CD4-positive, alpha-beta T cell (primary cell): ENCODE measurements at places on chromosomes 13 and 19.

DNA sequence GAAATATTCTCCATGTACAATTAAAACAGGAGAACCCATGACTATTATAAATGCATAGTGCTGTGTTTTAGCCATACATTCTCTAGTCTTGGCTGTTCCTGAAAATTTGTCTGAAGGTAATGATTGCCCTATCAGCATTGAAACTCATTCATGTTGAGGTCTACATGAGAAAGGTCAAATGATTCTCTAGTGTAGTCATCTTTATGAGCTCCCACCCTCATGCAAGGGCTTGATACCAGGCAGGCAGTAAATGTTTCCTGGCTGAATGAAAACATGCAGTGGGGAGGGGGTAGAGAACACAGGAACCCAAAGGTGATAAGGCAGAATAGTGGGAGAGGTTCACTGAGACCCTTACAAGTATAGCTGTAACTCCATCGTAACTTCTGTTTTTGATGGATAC, 424.3 kb downstream of the COG6 start:
- DNase-seq, result no peak

DNA sequence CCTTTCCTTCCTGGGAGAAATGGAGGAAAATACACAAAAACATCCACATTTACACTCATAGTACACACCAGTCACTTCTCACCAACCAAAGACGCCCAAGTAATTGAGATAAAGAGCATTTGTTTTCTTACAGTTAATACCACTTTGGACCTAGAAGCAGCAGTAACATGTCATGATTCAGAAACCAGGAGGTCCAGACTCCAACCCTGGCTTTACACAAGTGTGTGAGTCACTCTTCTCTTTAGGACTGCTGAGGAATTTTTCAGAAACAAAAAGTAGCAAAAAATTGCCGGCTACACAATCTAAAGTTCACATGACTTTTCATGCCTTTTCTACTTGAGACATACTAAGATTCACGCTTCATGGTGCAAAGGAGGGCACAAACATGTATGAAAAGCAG, 42.1 kb downstream of the TUBGCP3 start:
- no peak for DNase-seq

GRCh38 chr19:55391702-55392615, 6.2 kb downstream of the RPL28 start:
- DNase-seq, result no peak

GRCh38 chr13:89784161-89784809, 1563.2 kb upstream of the MIR17HG start:
- DNase-seq, result no peak

DNA sequence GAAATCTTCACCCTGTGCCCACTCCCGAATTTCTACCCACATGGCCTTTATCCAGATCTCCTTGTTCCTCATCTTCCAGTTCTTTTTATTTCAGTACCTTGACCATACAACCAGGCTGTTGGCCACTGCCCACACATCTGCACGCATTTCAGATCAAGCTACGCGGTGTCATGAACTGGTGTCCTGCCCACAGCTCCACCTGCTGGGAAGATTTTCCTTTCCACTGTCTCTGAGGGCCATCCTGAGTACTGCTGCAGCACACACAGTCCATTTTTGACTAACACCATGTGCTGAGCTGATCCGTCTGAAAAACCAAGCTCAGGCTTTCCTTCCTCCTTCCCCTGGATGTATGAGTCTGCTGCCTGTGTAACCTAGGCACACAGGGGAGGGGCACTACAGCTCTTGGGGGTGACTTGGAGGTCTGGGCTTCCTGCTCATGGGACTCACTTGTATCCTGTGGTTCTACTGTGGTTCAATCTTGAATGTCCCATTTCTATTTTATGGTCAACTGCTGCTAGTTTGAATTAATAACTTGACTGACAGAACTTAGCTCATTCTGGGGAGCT, 71.9 kb downstream of the WASF3 start:
- DNase-seq, result no peak

DNA sequence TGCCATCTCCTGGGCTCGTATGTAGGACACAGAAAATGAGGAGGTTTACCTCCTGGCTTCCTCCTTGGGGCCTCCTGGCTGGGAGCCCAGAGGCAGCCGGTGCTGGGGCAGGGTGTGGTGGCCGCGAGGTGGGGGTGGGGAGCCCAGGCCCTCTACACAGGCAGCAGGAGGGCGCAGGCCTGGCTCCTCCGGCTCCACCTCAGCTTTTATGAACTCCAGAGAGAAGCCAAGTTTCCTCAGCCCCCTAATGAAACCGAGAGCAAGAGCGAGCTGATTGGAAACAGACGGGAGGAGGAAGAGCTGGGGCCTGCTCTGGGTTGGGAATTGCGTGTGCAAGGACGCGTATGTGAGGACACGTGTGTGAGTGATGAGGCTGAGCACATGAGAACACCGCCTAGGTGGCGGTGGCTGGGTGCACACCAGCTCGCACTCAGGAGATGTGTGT, 23.1 kb downstream of the LYL1 start:
- DNase-seq, result no peak

- no peak for DNase-seq
These were observed 109.7 kb downstream of the HSPH1 start for GRCh38 chr13:31051999-31052398.

DNA sequence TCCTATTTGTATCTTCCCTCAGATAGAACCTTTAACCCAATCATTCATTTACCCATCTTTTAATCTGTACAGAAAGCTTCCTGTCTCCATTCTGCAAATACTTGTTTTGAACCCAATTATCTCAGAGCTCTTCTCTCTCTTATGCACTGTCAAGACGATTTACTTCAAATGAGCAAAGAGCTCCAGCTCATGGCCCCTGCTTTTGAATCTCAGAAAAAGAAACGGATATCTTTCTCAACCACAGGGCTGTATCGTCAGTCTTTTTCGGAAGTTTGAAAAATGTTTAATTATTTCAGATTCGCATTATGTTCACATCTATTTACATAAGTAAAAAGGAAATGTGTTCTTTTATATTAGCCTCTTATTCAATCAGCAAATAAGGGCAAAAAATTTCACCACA, 322.7 kb upstream of the NBEA start:
- DNase-seq, result no peak

DNA sequence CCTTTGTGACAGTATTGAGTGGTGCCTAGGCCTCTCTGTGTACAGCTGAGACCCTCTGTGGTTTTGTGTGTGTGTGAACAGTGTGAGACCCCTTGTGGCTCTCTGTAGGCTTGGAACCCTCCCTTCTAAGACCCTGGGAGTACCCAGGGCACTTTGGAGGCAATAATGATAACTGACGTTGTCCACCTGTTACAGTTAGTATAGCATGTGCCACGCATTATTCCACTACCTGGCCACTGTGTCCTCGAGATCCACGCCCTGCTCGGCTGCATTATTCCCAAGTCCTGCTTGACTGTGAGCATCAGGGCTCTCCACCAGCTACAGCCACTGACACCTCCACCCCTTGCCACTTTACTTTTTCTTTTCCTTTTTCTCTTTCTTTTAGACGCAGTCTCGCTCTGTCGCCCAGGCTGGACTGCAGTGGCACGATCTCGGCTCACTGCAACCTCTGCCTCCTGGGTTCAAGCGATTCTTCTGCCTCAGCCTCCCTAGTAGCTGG, 2.0 kb downstream of the GRAMD1A start:
- DNase-seq, result no peak

DNA sequence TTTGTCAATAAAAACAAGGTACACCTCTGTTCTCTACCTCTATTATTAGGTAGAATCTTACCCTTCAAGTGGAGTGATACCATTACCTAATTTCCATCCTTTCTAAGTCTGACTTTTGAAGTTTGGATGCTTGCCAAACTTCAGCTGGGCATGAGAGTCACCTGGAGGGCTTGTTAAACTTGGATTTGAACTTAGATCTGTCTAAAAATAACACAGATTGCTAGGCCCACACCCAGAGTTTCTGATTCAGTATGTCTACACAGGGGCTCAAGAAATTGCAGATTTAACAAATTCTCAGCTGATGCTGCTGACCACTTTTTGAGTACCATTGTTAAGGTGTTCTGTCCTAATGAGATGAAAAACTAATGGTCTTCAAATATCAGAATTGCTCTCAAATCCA, 512.2 kb downstream of the LMO7 start:
- no peak for DNase-seq

GRCh38 chr19:15811476-15811875, 4.0 kb downstream of the OR10H1 start:
- no peak for DNase-seq

- DNase-seq, result no peak
These were observed 10.9 kb downstream of the MIR17HG start for GRCh38 chr13:91358387-91358782.

DNA sequence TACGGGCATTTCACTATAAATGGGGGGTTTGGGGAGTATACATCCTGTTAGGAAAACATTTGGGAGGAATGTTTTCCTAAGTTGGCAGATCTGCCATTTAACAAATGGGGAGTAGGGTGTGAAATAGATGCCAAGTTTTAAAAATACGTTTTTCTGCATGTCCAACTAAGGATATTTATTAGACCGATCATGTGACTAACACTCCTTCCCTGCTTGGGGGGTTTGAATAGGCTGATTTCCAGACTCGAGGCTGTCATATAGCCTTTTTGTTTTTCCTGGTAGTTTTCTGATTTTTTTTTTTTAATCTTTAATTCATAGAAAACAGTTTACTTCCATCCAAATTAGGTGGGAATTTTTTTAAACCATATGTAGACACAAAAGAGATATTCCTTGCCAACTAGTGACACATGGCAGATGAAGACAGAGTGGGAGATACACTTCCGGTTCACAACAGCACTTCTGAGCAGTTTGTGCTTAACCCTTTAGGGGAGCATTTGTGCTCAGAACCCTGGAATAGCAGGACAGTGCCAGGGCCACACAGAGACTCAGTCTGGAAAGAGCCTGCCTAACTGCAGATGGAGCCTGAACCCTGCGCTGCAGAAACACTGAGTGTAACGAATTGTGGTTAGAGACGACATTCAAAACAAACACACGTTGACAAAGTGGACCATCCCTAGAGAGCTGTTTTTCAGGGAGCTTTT, 5.6 kb upstream of the GATAD2A start:
- no peak for DNase-seq

- DNase-seq, result peak; percentile 55
These were observed 100.8 kb downstream of the STK24 start for GRCh38 chr13:98476106-98476505.

DNA sequence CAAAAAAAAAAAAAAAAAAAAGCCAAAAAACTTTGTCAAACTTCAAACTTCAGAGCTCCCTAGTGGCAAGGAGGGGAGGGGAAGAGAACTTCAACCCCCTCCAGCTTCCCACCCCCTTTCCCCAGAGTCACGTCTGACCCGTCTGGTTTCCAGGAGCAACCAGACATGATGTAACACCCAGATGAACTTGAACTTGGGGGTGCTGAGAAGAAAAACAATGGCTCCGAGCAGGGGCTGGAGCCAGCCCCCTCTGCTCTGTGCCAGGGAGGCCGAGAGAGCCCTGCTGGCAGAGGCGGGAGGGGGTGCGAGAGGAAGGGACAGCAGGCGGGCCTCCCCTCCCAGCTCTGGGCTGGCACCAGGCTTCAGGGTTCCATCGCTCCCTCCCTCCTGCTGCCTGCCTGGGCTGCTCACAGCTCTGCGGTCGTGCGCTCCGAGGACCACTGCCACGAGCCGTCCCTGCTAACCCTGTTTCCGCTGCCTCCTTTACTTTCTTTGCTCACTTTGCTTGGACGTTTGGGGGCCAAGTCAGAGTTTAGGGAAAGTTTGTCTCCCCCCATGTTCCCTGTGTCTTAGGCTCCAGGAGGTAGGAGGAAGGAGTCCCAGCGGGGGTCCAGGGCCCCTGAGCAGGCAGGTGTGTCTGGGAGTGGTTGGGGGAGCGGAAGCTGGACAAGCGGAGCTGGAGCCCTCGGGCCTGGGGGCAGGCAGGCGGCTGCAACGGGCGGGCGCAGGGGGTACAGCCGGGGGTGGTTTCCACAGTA, 11.1 kb downstream of the LYL1 start:
- DNase-seq, result no peak

- no peak for DNase-seq
These were observed 127.2 kb upstream of the MAB21L1 start for GRCh38 chr13:35603593-35604285.

- no peak for DNase-seq
These were observed 24.0 kb downstream of the FGF9 start for GRCh38 chr13:21694831-21695230.

GRCh38 chr13:80050252-80050651, 290.7 kb downstream of the SPRY2 start:
- no peak for DNase-seq

DNA sequence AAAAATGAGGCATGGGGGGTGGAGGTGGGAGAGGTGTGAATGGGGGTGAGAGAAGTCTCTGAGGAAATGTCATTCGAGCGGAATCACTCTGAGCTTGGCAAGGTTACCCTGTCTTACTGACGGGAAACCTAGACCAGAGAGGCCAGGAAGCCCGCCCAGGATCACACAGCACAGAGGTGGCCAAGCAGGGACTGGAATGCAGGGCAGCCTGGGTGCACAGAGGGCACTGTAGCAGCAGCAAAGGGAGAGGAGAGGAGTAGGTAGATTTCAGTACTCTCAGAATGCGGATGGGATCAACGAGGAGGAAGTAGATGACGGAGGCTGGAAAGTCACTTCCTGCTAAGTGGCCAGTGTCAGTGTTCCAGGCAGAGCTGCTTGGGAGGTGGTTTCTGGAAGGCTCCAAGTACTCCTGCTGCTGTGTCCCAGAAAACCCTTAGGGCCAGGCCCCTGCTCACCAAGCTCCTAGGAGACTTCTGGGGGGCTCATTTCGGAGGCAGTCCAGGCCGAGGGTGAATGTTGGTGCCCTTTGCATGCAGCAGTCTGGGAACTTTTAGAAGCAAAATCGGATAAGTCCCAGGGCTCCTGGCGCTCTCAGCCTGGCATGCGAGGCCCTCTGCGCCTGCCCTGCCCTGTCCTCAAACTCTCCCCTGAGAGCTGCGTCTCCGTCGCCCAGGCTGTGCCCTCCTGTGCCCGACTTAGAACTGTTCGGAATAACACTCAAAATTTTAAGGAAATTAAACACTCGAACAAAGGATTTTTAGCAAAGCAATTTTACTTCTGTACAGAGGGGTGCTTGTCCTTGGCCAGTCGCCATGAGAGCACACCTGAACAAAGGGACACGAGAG, 33.5 kb downstream of the DNM2 start:
- no peak for DNase-seq

DNA sequence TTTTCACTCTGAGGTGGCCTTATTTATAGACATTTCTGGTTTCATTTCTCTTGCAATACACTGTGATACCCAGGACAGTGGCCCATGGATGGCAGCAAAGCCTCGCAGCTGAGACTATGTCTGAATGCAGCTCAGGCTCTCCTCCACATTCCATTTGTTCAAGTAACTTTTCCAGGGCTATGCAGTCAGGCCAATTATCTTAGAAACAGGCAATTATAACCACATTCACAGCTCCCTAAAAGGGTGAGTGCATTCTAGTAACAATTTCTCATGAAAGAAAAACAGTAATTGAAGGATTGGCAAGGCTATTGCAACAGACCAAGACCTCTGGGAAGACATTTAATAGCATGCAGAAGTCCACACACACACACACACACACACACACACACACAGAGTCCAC, 264.0 kb downstream of the TBC1D4 start:
- no peak for DNase-seq

GRCh38 chr19:30068528-30069395, 126.7 kb downstream of the URI1 start:
- no peak for DNase-seq

- no peak for DNase-seq
These were observed 1414.6 kb downstream of the SLITRK1 start for GRCh38 chr13:82467626-82468025.

GRCh38 chr19:54451331-54451871, 2.4 kb downstream of the LENG8 start:
- no peak for DNase-seq

- no peak for DNase-seq
These were observed 23.5 kb downstream of the RHPN2 start for GRCh38 chr19:33040994-33041827.

- DNase-seq, result no peak
These were observed 50.8 kb upstream of the FREM2 start for GRCh38 chr13:38636073-38636472.
